A549 treated with AZD2906 at 1 μM for 4 hours (cell line): ENCODE measurements at places on chromosomes 1 and 21. TPM values are rescaled to one million over a fixed set of nuclear protein-coding genes. Genes with fewer than 3 reads are reported as not detected.

IFNLR1 gene
- total RNA-seq = 0.79 to 1.1 TPM (median 0.91 TPM) in 5 replicates

LGR6 gene
- total RNA-seq = 0.72 to 0.92 TPM (median 0.76 TPM) in 5 replicates

NTNG1 gene
- total RNA-seq = not detected in 5 replicates

FMO5 gene
- total RNA-seq = 0.59 to 1.1 TPM (median 0.61 TPM) in 5 replicates

CCDC17 gene
- total RNA-seq = 0.14 to 0.26 TPM (median 0.23 TPM) in 5 replicates

KRTAP19-3 gene
- total RNA-seq = not detected in 5 replicates

TMEM167B gene
- total RNA-seq = 7.3 to 8.4 TPM (median 8.4 TPM) in 5 replicates

TIE1 gene
- total RNA-seq = 0.06 to 0.12 TPM (median 0.08 TPM) in 4 of 5 replicates, not detected in the other

KRTAP21-1 gene
- not detected in 5 replicates for total RNA-seq

AJAP1 gene
- not detected in 5 replicates for total RNA-seq

ZNF672 gene
- total RNA-seq = 14.3 to 20.1 TPM (median 19.5 TPM) in 5 replicates

TRAPPC10 gene
- 16.0 to 19.9 TPM (median 18.9 TPM) in 5 replicates for total RNA-seq

LRIF1 gene
- 16.0 to 21.8 TPM (median 17.1 TPM) in 5 replicates for total RNA-seq

C1orf21 gene
- 7.9 to 13.6 TPM (median 10.7 TPM) in 5 replicates for total RNA-seq

CELA2A gene
- not detected in 5 replicates for total RNA-seq

RGS8 gene
- not detected in 5 replicates for total RNA-seq

S100A12 gene
- not detected in 5 replicates for total RNA-seq

CELA3A gene
- not detected in 5 replicates for total RNA-seq

OR2G6 gene
- not detected in 5 replicates for total RNA-seq

INAVA gene
- total RNA-seq = 37.0 to 53.3 TPM (median 44.3 TPM) in 5 replicates

CD52 gene
- not detected in 5 replicates for total RNA-seq

LDLRAD1 gene
- total RNA-seq = not detected in 5 replicates

AQP10 gene
- total RNA-seq = not detected in 5 replicates

FCRL2 gene
- total RNA-seq = not detected in 5 replicates

ZNF362 gene
- total RNA-seq = 9.3 to 12.3 TPM (median 10.8 TPM) in 5 replicates

LMX1A gene
- not detected in 5 replicates for total RNA-seq

GIPC2 gene
- 0.01 to 0.06 TPM (median 0.02 TPM) in 5 replicates for total RNA-seq

ZNF691 gene
- 5.6 to 7.3 TPM (median 7.0 TPM) in 5 replicates for total RNA-seq

LMOD1 gene
- total RNA-seq = not detected in 5 replicates

ZNF593OS gene
- total RNA-seq = 0.18 to 0.28 TPM in 2 of 5 replicates, not detected in the others

SCCPDH gene
- total RNA-seq = 42.6 to 46.6 TPM (median 46.2 TPM) in 5 replicates

PSRC1 gene
- total RNA-seq = 16.9 to 22.3 TPM (median 22.2 TPM) in 5 replicates
